H1 (cell line): ENCODE measurements at places on chromosomes 3 and 15. TPM values are rescaled to one million over a fixed set of nuclear protein-coding genes. Genes with fewer than 3 reads are reported as not detected.

The MASP1 gene
- total RNA-seq: 2.7 and 3.2 TPM in 2 replicates

The SPINT1 gene
- total RNA-seq: 117 TPM in 2 replicates

- no peaks in the 10 kb centered on the region for H3K36me3 ChIP-seq
- no peak overlapping the region for H3K4me3 ChIP-seq
- no peak overlapping the region for H3K27ac ChIP-seq
These were observed 142.8 kb downstream of the EDEM1 start for GRCh38 chr3:5330152-5330810.

DNA sequence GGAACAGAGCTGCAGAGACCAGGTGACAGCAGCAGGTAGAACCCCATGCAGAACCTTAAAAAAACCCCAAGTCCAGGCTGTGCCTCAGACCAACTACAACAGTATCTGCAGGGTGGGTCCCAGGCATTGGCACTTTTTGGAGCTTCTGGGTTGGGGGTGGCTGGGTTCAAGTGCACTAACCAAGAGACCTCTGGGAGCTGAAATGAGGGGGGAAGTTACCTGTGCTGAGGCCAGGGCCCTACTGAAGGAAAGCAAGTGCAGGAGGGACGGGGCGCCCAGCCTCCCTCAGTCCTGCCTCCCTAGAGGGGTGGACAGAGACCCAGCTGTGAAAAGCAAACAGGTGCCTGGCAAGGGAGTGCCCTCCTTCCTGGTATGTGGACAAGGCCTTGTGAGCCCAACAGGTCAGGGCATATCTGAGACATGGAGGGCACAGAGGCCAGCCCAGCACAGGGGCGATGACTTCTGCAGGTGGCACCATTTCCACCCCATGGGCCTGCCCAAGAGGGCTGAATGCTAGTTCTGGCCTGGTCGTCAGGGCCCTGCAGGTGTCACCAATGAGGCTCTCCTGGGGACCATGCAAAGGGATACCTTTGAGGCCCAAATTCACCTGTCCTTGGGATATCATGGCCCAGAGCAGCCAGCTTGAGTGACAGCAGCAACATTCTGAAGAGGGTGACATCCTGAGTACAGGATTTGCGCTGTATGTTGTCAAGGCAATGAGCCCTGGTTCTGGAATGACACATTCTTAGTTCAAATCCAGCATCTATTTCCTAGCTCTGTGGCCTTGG is 18.7 kb downstream of the CTSH start:
- DNase-seq: no peak
- H3K4me1 ChIP-seq: no peaks in the 10 kb centered on the region
- H3K27ac ChIP-seq: no peak overlapping the region

GRCh38 chr3:13132281-13132680 is 59.1 kb upstream of the IQSEC1 start:
- DNase-seq: no peak
- no peak overlapping the region for H3K4me3 ChIP-seq
- H3K36me3 ChIP-seq: no peaks in the 10 kb centered on the region
- no peak overlapping the region for H3K27ac ChIP-seq

GRCh38 chr15:92812271-92812670 is 87.9 kb upstream of the CHD2 start:
- H3K4me1 ChIP-seq: peaks cover 14% of the 10 kb centered on the region
- no peaks in the 10 kb centered on the region for H3K36me3 ChIP-seq

DNA sequence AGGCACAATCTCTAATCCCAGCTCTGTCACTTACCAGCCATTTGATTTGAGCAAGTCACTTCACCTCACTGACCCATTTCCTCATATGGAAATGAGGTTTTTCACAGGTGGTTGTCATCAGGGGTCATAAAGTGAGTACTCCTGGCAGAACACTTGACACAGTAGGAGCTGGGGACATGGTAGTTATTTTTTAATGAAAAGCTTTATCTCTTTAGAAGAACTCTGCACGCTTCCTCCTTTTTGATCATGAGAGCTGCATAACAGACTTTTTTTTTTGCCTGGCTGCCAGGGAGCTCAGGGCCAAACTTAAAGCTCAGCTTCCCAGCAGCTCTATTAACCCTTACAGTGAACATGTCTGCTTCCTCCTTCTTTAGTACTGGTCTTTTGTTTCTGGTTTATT is 8.4 kb downstream of the VWA5B2 start:
- H3K27me3 ChIP-seq: no peaks in the 10 kb centered on the region
- no peak for DNase-seq
- no peak overlapping the region for H3K4me3 ChIP-seq
- H3K4me1 ChIP-seq: peaks cover 2% of the 10 kb centered on the region
- H3K36me3 ChIP-seq: peaks cover 6% of the 10 kb centered on the region; the same call in 1 of the 2 replicates

GRCh38 chr15:99732751-99733267 is 428 bp downstream of the LYSMD4 start:
- H3K36me3 ChIP-seq: peaks cover 2% of the 10 kb centered on the region; the same call in 1 of the 2 replicates
- peak overlapping the region; percentile 70 for H3K4me3 ChIP-seq
- peaks cover 5% of the 10 kb centered on the region for H3K4me1 ChIP-seq
- no peak overlapping the region for H3K27ac ChIP-seq

DNA sequence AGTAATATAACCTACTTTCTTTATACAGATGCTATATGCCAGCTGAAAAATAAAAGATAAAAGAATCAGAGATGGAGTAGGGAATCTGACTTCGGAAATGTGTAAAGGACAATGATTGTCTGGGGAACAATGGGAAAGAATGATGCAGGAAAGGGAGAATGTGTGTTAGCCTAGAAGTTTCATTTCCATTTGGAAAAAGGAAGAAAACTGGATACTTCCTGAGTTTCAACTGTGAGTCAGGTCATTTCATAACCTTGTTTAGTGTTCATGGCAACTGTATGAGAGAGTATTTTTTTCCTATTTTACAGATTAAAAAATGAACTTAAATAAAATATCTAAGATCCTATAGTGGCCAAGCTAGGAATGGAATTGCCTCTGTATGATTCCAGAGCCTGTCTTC is 261.3 kb upstream of the NECTIN3 start:
- no peaks in the 10 kb centered on the region for H3K4me1 ChIP-seq
- no peaks in the 10 kb centered on the region for H3K36me3 ChIP-seq
- DNase-seq: no peak
- H3K27ac ChIP-seq: no peak overlapping the region
- no peak overlapping the region for H3K4me3 ChIP-seq

- H3K4me3 ChIP-seq: no peak overlapping the region
- H3K27ac ChIP-seq: no peak overlapping the region
- H3K36me3 ChIP-seq: no peaks in the 10 kb centered on the region
- H3K4me1 ChIP-seq: no peaks in the 10 kb centered on the region
- no peak for DNase-seq
These were observed 193.9 kb downstream of the ZNF621 start for GRCh38 chr3:40718681-40719080.

- H3K4me3 ChIP-seq: no peak overlapping the region
- no peaks in the 10 kb centered on the region for H3K36me3 ChIP-seq
- no peaks in the 10 kb centered on the region for H3K4me1 ChIP-seq
- no peak overlapping the region for H3K27ac ChIP-seq
- no peak for DNase-seq
- no peaks in the 10 kb centered on the region for H3K27me3 ChIP-seq
These were observed 79.4 kb upstream of the OSTN start for GRCh38 chr3:191119415-191120295.

GRCh38 chr15:70427167-70428120 is 329.7 kb upstream of the TLE3 start:
- H3K27ac ChIP-seq: no peak overlapping the region; the same call in 1 of the 2 replicates
- no peak overlapping the region for H3K4me3 ChIP-seq
- no peaks in the 10 kb centered on the region for H3K36me3 ChIP-seq
- no peaks in the 10 kb centered on the region for H3K4me1 ChIP-seq

- no peaks in the 10 kb centered on the region for H3K36me3 ChIP-seq
- no peaks in the 10 kb centered on the region for H3K27me3 ChIP-seq
- DNase-seq: no peak
These were observed 1504.4 kb upstream of the CADM2 start for GRCh38 chr3:83454353-83454752.

DNA sequence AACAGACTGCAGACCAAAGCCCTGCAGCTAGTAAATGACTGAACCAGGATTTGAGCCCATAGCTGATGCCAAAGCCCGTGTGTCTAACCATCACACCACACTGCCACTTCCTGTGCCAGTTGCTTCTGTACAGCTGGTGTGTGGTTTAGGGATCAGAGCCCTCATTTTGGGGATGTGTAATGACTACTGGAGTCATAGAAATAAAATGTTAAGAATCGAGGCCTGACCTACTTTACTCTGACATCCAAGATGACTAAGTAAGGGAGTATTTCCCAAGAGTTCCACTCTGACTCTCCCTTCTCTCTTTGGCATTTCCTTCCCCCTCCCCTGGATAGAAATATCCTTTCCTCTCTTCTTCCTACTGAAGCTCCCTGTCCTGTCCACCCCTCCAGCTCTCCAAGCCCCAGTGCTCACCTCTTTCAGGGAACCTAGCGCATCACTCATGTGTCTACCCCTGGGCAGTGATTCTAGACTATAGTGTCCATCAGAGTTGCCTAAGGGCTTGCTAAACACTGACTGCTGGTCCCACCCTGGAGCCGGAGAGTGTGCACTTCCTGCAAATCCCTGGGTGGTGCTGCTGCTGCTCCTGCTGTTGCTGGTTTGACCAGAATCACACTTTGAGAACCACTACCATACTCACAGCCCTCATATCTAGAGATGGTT is 53.8 kb downstream of the MGLL start:
- H3K36me3 ChIP-seq: no peaks in the 10 kb centered on the region
- no peak overlapping the region for H3K27ac ChIP-seq
- no peaks in the 10 kb centered on the region for H3K27me3 ChIP-seq
- no peaks in the 10 kb centered on the region for H3K4me1 ChIP-seq
- no peak overlapping the region for H3K4me3 ChIP-seq
